NCI-H1092 treated with DMSO at 0.1 percent for 48 hours (cell line): ENCODE measurements at places on chromosomes 2 and 18.

GRCh38 chr2:216562696-216563435 lies 64.2 kb downstream of the RPL37A start:
- DNase-seq = no peak

GRCh38 chr18:8616028-8616401 lies 6.8 kb downstream of the RAB12 start:
- DNase-seq = no peak

GRCh38 chr2:69601179-69601612 lies 42.3 kb downstream of the AAK1 start:
- no peak for DNase-seq

DNA sequence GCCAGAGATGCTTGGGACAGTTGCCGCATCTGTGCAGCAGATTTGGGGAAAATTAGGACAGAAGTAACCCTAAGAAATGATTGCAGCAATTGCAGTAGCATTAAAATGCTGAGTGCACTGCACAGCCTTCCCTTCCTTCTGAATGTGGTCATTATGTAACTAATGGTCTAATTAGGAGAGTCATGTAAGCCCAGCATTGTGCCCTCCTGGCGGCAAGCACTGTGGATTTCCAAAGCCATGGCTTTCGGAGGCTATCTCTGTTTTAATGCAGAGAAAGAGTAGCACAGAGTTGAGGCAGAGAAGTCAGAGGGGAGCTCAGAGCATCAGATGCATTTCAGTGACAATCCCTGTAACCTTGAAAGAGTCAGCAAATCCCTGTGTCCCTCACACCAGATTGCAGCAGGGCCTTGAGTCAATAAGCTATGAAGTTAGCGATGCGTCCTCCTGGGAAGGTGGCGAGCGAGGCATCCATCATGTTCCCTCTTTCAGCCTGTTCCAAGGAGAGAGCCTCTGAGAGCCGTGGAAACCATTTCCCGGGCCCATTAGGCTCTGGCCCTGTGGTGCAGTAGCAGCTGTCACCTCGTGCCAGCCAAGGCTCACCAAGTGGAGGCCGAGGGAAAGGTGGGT lies 307.2 kb downstream of the FBXO15 start:
- peak; percentile 38 for DNase-seq

DNA sequence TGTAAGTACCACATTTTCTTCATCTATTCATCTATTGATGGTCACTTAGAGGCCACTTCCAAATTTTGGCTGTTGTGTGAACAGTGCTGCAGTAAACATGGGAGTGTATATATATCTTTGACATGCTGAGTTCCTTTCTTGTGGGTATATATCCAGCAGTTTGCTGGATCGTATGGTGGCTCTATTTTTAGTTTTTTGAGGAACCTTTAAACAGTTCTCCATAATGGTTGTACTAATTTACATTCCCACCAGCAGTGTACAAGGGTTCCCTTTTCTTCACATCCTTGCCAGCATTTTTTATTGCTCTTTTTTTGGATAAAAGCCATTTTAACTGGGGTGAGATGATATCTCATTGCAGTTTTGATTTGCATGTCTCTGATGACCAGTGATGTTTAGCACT lies 7.3 kb upstream of the ATP5MC3 start:
- DNase-seq = no peak

GRCh38 chr2:161972866-161973265 lies 101.1 kb downstream of the DPP4 start:
- DNase-seq = no peak

- DNase-seq = no peak
Measured at GRCh38 chr2:172813314-172813888, 77.8 kb downstream of the RAPGEF4 start.

GRCh38 chr2:21422050-21422449 lies 298.3 kb downstream of the TDRD15 start:
- DNase-seq = no peak

GRCh38 chr2:24984912-24985311 lies 13.2 kb upstream of the DNAJC27 start:
- DNase-seq = peak; percentile 76

- no peak for DNase-seq
Measured at GRCh38 chr2:233449921-233450863, 95.9 kb downstream of the DGKD start.

- no peak for DNase-seq
Measured at GRCh38 chr2:171847627-171848026, 46.4 kb downstream of the SLC25A12 start.

DNA sequence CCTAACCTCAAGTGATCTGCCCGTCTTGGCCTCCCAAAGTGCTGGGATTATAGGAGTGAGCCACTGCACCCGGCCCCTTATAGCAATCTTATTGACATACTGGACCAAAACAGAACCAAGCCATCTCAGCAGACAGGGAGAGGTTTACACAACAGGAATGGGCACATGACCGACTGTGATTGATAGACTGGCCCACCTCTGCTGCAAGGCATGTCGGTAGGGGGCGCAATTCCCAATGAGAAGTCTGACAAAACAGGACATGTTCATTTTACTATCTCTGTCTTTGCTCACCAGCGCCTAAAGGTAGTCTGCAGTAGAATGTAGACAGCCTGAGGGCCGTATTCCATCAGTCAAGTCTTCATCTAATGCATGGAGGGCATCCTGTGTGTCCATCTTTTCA lies 2.0 kb downstream of the LYPD6B start:
- DNase-seq = no peak

DNA sequence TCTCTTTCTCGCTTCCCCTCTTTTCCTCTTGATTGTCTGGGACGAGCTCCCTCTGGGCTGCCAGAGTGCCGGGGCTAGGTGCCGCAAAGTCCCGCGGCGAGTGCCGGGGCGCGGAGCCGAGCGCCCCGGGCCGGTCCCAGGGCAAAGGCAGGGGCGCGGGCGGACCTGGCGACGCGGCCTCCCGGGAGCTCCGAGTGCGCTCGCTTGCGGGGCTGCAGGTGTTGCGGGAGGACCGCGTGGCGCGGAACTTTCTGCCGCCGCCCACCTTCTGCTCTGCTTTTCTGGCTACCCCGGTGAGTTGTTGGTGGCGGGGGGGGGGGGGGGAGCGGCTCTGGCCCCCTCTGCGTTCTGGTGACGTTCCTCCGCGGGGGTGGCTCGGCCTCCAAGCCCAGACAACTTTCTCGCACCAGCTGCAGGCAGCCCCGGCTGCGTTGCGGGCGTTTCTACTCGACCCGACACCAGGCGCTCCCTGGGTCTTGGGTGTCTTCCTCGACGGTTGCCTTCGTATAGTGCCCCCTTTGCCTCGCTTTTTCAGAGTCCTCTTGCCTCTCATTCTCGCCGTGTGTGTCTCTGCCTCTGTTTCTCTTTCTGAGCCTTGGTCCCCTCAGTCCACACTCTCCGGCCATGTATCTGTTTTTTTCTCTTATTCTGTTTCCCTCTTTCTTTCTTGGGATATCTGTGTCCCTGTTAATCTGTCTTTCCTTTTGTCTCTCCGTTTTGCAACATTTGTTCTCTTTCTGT lies 759 bp downstream of the GALNT13 start:
- no peak for DNase-seq

GRCh38 chr2:172539767-172540166 lies 16.1 kb upstream of the PDK1 start:
- DNase-seq = no peak

GRCh38 chr18:10562773-10563160 lies 36.9 kb downstream of the NAPG start:
- DNase-seq = no peak

DNA sequence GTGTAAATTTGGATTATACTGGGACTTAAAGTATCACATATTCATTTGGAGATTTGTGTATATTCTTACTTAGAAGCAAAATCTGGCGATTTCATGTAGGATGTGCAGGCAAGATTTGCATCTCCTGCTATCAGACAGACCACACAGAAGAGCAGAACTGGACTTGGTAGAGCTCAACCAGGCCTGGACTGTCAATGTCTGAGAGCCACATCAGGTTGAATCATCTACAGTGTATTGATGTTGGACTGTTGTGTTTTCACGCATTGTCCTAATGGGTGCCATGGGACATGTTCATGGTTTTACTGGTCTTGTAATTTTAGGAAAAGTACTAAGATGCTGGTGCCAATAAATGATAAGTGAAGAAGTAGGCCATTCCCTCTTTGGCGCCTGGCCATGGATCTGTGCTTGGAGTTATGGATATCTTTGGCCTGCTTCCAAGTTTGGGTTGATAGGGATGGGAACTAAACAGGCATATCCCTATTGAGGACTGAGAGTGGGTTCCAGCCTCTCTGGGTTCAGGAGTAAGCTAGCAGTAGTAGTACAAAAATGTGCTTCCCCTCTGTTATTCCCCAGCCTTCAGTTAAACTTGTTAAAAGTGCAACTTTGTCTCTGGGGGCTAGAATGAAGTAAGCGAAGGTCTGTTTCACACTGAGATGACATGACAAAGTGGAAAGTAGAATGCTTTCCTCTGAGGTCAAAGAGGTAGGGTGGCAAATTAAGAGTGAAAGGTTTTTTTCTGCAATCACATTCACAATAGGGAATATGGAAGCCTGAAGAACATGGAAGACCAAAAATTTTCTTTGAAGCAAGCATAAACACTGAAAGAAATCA lies 49.2 kb upstream of the NEMP2 start:
- DNase-seq = no peak

GRCh38 chr2:172231508-172231907 lies 128.8 kb upstream of the DLX2 start:
- DNase-seq = no peak

DNA sequence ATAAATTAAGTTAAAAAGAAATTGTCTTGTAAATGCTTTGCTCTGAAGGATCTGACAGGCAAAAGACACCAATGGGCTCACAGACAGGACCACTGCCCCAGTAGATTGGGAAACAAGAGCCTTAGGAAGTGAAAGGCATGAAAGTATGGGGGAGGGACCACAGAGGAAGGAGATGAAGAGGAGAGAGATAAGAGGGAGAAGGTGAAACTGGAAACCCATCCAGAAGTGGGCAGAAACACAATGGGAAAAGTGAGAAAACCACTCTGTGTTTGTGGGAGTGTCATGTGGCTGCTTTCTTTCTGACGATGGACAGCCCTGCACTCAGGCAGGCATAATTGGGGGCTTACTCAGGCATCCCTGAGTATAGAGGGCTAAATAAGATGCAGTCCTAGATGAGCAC lies 101.5 kb upstream of the STON1 start:
- no peak for DNase-seq

- DNase-seq = no peak
Measured at GRCh38 chr18:58177004-58177717, 133.1 kb downstream of the NEDD4L start.

GRCh38 chr2:168171059-168171762 lies 76.2 kb downstream of the STK39 start:
- no peak for DNase-seq

DNA sequence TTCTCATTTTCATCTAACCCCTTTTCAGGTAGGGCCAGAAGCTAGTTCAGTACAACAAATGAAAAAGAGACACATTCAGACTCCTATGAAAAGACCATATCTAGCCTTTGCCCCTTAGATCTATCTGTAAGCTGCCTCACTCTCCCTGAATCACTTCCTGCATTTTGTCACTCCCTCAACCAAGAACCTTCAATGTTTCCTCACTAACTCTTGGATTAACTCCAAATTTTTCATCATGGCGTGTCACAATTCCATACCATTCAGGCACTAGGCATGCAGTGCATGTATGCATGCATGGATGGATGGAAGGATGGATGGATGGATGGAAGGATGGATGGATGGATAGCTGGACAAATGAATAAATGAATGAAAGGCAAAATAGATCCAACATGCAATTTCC lies 356.9 kb downstream of the TNS1 start:
- DNase-seq = no peak

DNA sequence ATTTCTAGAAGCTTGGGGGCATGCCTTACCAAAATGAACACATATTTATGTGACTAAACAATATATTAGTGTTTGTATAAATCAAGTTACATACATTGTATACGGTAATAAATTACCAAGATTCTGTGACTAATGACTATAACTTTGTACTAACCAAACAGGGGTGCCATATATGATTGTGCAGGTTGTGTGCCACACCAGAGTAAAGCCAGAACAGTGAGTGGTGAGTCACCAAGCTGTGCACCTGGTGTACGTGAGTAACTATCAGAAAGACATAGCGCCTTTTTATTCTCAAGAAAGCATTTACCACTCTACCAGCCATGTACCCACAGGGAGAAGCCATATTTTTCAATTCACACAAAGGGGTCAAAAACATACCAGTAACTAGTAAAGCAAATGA lies 453.2 kb upstream of the PIK3C3 start:
- no peak for DNase-seq

- DNase-seq = no peak
Measured at GRCh38 chr2:85435220-85435958, 16.9 kb downstream of the SH2D6 start.

GRCh38 chr2:231923951-231924888 lies 2.0 kb downstream of the NPPC start:
- no peak for DNase-seq

- DNase-seq = peak; percentile 35
Measured at GRCh38 chr2:54880428-54880827, 157.0 kb downstream of the EML6 start.

DNA sequence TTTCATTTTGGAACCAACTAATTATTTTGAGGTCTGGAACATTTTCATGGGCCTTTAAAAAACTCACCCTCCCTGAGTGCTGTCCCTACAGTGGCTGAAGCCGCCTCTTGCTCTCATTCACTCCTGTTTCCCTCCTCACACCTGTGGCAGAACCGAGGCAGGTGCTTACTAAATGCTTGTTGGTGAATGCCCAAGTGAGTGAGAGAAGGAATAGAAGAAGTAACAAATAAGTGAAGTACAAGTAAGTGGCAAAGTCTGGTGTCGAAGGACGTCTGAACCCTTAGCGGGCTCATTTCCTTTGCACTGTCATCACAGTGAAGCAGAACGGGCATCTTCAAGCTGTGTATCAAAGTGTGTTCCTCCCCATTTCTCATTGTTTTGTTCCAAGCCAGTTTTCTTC lies 135.2 kb downstream of the RHBDD1 start:
- DNase-seq = no peak

GRCh38 chr2:62529758-62530157 lies 23.8 kb upstream of the TMEM17 start:
- DNase-seq = peak; percentile 37

- DNase-seq = no peak
Measured at GRCh38 chr2:69742322-69742952, 503 bp downstream of the ANXA4 start.

DNA sequence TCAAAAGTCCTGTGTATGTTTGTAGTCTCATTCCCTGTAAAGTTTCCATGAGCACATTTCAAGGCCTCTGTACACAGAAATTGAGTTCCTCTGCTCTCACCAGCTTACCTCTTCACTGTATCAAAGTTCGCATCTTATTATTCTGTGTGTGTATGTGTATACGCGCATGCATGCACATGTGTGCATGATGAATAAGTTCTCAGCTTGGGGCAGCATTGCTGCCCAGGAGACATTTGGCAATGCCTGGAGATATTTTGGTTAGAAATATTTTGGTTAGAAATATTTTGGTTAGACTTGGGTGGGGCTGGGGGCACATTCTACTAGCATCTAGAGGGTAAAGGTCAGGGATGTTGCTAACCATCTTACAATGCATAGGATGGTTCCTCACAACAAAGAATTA lies 23.4 kb downstream of the TCF7L1 start:
- DNase-seq = no peak

DNA sequence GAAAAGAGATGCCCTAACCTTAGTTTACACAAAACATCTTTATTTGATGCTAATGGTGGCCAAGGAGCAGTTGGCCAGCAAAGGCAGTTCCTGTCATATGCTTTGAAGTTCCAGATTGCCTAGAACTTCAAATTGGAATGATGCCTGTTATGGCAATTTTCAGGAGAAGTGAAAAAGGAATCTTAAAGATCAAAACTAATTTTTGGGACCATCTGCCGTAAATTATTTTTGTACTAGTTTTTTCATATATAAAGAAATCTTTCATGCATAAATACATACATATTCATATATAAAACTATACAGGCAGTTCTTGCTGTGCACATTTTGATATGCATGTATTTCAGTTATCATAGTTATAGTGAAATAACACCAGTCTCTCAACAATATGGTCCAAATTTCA lies 1185.6 kb upstream of the FAM98A start:
- no peak for DNase-seq
